ENCODE measurements at places on chromosomes 7 and 10.
A peak's percentile ranks its signal among the peaks of the same experiment; 100 is the strongest.

DNA sequence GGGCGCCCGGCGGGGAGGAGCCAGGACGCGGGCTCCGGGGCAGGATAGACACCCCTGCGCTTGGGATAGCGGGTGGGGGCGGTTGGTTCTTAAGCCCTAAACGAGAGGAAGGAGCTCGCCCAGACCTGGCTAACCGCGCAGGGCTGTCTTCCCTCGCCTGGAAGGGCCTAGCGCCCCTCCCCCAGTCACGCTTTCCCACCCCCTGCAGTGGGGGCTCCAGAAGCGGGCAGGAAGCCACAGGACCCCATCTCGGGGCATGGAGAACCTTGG, 6.5 kb downstream of the SHH start:
- no peak for DNase-seq

DNA sequence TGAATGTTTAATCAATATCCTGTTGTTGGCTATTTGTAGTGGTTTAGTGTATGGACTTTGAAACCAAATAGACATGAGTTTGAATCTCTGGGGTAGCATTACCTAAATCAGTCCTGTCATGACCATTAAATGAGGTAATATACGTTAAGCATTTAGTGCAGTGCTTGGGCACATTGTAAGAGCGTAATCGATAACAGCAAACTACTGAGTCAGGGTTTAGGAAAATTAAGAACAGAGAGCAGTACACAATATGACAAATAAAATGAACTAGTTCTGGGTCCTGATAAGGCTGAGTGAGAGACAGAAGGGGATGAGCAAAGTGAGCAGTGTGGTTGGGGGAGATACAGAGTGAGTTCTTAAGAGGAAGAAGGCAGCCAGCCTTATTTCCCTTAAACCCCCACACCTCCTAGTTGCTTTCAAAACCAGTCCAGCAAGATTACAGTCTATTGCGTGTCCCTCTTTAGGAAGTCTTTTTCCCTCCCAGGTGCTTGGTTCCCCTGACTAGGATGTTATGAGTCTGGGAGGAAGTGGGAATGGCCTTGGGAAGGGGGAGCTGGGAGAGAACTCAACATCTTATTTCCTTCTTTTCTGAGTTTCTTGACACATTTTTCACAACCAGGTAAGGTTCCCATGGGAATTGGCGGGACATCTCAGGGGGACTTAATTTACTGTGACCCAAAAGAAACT, 171.0 kb downstream of the SND1 start:
- DNase-seq: no peak

DNA sequence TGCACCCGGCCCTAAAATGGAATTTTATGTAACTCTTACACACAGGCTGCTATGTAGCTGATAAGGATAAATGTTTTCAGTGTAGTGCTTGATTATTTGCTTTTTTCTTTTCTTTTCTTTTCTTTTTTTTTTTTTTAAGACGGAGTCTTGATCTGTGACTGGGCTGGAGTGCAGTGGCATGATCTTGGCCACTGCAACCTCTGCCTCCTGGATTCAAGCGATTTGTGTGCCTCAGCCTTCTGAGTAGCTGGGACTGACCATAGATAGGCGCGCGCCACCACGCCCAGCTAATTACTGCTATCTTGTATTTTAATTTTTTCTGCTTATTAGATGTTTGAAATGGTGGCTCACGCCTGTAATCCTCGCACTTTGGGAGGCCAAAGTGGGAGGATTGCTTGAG, 3.4 kb downstream of the RABGEF1 start:
- no peak for DNase-seq

DNA sequence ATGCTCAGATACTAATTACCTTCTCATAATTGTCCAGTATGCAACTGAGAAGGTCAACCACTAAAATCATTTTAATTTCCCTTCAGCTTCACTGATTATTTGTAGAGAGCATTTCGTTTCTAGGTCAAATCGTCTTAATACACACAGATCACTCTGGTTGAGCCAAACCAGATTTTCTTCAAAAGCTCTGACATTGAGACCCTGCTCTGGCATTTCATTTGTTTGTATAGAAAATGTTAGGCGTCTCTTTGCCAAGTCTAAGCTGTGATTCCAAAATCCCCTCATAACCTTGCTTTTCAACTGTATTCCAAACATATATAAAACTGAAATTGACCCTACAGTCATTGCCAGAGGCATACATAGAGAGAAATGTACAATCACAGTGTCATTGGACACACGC, 520.0 kb downstream of the CNTNAP2 start:
- DNase-seq: no peak

- no peak for DNase-seq
Observed at GRCh38 chr10:25786899-25787298, 147.1 kb upstream of the MYO3A start.

DNA sequence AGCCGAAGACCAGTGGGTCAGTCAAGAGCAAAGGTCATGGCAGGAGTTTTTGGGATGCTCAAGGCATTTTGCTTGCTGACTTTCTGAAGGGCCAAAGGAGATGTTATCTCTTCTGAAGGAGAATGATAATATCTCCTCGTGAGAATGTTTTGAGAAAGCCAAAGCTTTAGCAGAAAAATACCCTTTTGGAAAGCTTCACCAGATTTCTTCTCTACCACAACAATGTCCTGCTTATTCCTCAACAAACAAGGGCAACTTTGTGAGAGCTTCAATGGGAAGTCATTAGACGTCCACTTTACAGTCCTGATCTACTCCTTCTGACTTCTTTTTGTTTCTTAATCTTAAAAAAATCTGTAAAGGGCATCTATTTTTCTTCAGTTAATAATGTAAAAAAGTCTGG, 132.8 kb upstream of the DNAJB12 start:
- DNase-seq: no peak

DNA sequence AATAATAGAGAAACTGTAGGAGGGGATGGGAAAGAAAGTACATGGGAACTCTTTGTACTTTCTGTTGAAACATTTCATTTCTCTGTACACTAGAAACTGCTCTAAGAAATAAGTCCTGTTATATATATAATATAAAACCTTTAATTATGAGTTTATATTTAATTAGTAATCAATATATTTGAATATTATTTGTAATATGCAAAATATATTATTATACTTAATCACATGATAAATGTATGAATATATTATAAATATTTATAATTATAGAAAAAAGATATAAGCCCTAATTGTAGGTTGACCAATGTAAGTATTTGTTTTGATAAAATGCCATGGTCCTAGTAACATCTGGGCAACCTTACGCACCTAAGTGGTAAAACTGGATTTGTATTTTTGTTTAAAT, 51.0 kb downstream of the GNAT3 start:
- no peak for DNase-seq

GRCh38 chr10:17693009-17693408, 49.1 kb downstream of the STAM start:
- no peak for DNase-seq

DNA sequence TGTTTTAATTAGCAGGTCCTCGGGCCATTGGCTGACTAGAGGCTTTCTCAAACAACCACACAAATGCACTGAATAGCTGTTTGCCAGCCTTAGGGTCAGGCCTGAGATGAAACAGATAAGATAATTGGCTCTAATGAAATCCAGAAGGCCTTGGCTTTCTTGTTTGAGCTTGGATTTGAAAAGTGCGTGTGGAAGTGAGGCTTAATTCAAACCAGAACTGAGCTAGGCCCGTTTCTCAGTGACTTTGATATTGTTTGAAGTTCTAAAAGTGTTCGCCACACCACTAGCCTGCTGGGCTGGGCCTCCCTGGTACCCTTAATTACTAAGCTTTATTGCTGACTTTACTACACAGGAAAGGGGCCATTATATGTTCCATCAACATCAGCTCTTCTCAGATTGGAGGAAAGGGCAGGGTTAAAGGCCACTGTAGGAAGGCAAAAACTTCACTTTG, 270.6 kb downstream of the TWIST1 start:
- DNase-seq: no peak

- no peak for DNase-seq
Observed at GRCh38 chr7:30937416-30937815, 25.8 kb downstream of the AQP1 start.

GRCh38 chr7:158263964-158264748, 323.5 kb downstream of the PTPRN2 start:
- DNase-seq: no peak

DNA sequence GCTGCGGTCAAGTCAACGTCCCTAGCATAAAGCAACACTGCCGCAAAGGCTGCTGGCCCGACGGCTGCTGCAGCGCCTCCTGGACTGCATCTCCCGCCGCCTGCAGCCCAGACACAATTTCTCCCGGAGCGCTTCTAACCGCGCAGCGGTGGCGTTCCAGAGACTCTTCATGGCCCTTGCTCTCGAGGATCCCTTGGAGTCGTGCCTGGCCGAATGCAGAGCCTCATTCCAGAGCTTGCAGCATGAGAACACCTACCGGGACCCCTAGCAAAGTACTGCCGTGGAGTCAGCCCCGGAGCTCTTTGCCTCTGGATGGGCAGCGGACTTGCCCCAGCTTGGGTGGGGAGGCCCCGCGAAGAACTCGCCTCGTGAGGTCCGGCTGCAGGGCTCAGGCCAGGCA, 79.7 kb upstream of the ZNF32 start:
- DNase-seq: no peak

DNA sequence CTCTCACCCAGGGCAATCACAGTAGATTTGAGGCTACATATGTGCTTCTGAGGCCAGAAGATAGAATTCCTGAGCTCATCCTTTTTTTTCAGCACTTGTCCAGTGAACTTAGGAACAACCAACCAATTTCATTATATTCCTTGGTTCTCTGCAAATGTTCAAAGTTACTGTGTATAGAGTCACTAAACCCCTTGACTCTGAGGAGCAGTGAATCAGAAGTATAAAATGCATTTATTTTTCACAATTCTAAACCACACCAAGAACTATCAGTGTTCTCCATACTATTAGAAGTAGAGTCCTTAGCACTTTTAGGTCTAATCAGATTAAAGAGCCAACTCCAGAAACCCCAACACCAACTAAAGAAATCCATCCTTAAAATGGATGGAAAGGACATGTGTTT, 19.6 kb upstream of the PAPSS2 start:
- no peak for DNase-seq

DNA sequence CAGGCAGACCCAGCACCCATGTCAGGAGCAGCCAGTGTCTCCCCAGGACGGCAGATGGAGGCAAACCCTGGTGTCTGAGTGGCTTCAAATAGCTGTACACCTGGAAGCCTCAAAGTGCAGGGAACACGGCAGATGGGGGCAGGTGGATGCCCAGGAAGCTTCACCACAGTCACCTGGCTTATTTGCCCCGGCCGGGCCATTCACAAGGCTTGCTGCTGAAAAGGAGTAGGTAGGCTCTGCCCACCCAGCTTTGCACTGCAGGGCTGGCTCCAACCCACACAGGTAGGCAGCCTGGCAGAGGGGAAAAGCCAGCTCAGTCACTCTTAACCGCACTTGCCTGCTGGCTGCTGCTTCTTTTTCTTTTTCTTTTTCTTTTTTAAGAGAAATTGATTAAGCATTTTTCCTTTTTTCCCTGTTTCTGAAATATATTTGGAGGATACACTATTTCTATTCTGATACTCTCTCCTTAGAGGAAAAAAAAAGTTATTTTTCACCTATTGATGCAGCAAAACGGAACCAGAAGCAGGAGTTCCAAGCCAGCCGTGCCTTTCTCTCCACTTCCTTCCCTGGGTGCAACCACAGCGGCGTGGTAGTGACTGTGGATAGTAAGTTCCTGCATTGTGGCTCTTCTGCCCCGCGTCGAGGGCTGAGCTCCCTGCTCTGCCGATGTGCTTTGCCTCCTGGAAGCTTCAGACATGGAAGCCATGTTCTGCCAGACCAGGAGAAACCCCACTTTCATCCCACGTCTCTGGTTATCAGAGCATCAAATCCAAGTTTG, 118.3 kb downstream of the KLF6 start:
- DNase-seq: no peak

GRCh38 chr7:42617806-42618457, 293.9 kb downstream of the C7orf25 start:
- DNase-seq: no peak

DNA sequence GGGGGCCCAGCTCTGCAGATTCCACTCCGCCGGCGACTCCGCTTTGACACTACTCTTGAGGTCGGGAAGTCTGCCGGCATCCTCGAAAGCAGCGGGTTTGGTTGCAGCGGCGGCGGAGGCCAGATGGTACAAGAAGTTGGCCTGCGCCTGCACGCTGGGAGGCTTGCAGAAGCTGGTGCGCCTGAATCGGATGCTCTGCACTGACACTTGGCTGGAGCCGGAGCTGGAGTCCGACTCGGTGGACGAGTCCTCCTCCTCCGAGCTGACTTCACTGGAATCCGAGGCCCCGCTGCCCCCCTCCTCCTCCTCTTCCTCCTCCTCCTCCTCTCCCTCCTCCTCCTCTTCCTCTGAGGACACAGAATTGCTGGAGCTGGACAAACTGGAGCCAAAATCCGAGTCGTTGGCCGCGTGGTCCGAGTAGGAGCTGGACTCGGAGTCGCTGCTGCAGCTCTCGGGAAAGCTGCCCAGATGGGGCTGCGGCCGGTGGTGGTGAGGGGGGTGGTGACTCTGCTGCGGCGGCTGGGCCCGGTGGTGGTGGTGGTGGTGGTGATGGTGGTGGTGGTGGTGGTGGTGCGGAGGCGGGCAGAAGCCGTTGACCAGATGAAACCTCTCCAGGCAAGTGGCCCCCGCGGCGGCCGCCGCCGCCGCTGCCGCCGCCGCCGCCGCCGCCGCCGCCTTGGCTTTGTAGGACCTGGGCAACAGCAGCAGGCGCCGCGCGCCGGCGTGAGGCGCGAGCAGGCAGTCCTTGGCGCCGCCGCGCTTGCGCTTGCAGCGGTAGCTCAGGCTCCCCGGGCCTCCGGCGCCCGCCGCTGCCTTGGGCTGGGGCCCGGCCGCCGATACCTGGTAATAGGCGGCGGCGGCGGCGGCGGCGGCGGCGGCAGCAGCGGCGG, 9.0 kb downstream of the SKIDA1 start:
- no peak for DNase-seq

- no peak for DNase-seq
Observed at GRCh38 chr7:106480616-106481031, 180.3 kb downstream of the CCDC71L start.

DNA sequence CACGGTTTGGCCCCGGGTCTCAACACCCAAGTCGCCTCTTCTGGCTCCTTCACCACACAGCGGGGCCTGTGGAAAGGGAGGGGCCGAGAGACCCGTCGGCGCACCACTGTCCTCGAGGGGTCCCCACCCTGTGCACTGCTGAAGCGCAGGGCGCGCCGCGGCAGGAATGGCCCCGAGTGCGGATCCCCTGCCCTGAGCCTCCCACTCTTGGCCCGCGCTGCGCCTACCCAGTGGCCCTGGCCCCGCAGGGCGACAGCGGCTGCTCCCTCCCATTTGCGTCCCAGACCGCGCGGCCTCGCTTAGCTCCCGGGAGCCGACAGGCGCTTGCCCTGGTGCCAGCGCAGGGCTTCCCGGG, 2.1 kb upstream of the SFMBT2 start:
- DNase-seq: no peak

DNA sequence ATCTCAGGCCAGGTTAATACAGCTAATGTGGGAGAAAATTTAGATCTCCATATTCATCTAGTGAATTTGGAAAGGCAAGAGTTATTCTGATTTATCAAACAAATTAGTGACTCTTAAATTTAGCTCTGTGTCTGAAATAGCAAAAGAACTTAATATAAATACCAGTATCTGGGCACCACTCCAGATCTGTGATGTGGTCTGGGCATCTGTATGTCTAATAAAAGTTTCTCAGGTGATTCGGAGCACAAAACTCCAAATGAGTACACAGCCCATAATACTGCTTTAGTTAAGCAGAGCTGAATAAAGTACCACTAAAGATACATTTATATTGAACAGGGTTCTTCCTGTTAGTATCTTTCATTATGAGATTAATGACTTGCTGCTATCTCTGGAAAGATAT, 261.4 kb downstream of the BAMBI start:
- peak; percentile 48 for DNase-seq

GRCh38 chr10:49518982-49519578, 19.8 kb downstream of the ERCC6 start:
- DNase-seq: peak; percentile 34
